ENCODE measurements at places on chromosomes 4 and X.

DNA sequence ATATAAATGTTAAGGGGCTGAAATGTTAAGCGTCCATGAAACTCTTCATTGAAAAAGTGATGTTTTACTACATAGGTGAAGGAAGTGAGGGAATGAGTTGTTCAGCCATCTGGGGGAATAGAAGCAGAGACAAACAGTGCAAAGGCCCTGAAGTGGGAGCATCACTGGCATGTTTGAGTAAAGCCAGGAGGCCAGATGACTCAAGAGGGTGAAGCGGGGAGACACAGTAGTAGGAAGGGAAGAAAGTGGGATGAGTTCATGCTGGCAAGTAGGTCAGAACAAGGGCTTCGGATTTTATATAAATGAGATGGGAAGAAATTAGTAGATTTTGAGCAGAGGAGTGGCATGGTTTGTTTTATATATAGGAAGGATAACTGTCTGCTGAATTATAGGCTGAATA is 112.5 kb upstream of the MAP9 start:
- DNase-seq = no peak

- DNase-seq = no peak
Measured at GRCh38 chr4:157898836-157899605, 273.8 kb downstream of the GASK1B start.

DNA sequence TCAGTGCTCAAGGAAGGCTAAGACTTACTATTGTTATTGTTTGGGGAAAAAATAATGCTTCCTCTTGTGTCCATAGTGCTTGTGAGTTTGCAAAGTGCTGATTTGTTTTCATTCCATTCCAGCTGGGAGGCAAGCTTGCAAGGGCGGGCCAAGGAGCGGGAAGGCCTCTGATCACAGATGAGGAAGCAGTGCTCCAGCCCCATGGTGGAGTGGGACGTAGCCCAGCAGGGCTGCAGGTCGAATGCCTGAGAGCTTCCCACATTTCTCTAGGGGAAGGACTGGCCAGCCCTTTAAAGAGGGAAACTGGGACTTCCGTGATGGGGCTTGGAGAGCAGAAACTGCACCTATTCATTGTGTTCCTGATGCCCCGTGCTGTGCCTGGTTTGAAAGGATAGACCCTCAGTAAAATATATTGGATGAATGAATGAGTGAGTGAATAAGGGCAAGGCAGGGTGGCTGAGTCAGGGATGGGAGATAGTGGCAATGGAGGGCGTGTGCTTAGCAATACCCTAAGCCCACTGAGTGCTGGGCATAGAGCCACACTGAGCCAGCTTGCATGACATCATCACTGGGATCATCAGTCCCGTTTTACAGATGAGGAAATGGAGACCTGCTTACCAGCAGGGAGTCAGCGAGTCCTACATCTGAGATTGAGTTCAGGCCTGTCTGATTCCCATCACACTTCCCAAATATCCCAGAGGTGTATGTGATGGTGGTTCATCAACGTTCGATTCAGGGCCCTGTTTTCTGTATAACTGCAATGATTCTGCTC is 17.9 kb upstream of the NSG1 start:
- DNase-seq = no peak

DNA sequence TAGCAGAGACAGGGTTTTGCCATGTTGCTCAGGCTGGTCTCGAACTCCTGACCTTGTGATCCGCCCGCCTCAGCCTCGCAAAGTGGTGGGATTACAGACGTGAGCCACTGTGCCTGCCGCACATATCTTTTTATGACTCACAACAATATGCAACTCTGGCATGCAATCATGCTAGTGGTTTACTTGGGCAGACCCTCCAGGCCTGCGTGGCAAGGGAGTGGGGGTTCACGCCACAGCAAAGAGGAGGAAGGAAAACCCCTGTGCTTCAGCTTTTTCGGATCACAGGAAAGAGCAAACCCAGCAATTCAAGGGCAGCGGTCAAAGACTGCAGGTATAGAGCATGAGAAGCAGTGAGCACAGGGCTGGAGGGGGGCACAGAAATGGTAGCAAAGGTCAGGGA is 48.3 kb upstream of the CD99 start:
- no peak for DNase-seq

DNA sequence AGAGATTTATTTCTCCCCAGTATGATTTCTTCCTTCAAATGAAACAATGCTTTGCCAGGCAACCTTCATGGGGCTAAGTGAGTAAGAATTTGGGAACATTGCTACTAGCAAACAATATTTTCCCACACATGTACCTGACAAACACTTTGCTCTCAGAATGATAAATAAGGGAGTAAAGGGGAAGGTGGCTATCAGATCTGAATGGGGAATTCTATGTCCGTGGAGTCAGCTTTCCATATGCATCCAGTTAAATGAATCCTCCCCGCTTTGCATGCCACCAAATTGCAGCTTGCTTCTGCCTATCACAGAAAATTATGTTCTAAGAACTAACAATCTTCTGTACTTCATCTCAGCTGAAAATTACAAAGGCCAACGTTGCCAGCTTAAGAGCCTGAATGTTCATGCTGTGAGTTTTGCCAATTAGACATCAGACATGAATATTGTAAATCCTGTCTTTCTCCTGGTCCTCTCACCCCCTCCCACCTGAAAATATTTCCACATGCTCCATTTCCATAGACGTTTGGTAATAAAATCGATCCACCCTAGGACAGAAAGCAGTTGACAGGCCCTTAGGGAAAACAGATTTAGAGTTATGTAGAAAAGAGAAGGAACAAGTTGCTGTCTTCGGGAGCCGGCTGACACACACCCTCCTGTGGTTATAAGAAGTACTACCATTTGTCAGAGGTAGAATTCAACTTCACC is 6.3 kb downstream of the MEPE start:
- no peak for DNase-seq

GRCh38 chr4:56874166-56874565 is 33.5 kb upstream of the REST start:
- no peak for DNase-seq
